MM.1S (cell line): ENCODE measurements at places on chromosomes 6 and 20.

GRCh38 chr6:47563162-47563561, 85.6 kb downstream of the CD2AP start:
- DNase-seq = no peak

- DNase-seq = peak; percentile 27
These were observed 504 bp downstream of the B4GALT5 start for GRCh38 chr20:49712996-49713752.

DNA sequence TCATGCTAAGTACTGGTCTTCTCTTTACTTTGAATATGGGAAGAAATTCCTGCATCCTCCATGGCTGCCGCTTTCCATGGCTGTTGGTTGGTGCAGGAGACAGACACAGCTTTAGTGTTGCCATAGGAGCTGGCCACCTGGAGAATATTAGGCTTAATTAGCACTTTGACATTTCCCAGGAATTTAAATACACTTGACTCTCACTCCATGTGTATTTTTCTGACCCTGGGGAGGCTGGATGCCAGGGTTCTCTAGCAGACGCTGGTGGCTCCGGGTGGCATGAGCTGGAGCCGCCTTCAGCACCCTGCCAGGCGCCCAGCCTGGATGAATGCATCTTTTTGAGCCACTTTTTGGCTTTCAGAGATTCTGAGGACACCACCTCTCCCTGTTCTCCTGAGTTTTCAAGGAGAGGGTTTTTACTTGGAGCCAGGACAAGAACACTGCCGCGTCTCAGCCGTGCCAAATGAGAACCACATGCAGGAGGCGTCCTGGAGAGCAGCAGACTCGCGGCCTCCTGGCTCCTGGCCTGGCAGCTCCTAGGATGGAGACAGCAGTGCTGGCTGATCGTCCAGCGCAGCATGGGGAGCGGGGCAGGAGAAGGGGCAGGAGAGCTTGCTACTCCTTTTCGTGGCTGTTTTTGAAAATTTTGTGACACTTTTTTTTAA, 258.8 kb downstream of the SMOC2 start:
- DNase-seq = no peak

- DNase-seq = no peak
These were observed 1.1 kb upstream of the AFDN start for GRCh38 chr6:167825332-167826229.

- no peak for DNase-seq
These were observed 181.8 kb upstream of the RALGAPA2 start for GRCh38 chr20:20894280-20894679.

DNA sequence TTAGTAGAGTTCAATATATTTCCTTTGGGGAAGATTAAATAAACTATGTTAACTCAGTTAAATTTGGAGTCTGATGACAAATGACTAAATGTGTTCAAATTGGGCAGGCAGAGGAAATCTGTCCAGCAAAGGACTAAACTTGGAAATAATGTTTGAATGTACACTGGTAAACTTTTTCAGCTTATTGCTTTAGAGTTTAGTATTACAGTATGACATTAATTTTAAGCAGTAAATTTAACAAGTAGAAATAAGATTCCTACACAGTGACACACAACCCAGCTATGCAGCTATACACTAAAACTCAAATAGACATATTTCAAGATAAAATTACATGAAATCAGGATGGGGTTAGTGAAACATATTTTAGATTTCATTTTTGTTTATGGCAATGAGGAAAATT, 42.6 kb upstream of the HDGFL1 start:
- no peak for DNase-seq

- DNase-seq = no peak
These were observed 45.5 kb upstream of the NRN1 start for GRCh38 chr6:6052216-6052615.

DNA sequence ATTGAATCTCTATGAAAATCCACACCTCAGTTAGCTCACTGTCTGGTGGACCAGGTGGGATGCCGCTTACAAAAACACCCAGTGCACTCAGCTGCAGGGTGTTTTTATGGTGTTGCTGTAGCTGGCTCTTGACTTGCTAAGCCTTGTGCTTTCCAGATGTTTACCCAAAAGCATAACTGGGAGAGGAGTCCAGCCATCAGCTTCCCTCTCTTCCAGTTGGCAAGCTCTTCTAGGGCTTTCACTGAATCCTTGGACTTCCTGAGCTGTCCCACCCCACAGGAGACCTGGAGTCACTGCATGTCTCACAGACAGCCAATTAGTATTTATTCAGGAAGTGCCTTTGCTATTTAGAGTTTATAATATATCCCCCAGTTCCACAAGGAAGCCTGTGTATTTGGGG, 210.9 kb downstream of the FNDC1 start:
- no peak for DNase-seq

- no peak for DNase-seq
These were observed 2.4 kb downstream of the CTCFL start for GRCh38 chr20:57522380-57523140.

DNA sequence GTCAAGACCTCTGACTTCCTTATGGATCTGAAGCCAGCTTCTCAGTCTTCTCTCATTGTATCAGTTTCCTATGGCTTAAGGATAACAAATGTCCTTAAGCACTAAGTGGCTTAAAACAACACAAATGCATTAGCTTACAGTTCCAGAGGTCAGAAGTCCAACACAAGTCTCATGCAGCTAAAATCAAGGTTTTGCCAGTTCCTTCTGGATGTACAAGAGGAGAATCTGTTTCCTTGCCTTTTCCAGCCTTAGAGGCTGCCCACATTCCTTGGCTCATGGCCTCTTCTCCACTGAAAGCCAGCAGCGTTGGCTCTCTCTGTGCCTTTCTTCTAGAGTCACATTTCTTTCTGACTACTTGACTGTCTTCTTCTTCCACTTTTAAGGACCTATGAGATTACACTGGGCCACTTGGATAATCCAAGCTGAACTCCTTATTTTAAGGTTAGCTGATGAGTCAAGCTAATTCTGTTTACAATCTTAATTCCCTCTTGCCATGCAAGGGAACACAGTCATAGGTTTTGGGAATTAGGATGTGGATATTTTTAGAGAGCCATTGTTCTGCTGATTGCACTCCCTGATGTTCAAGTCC, 179.0 kb downstream of the BCAS1 start:
- DNase-seq = no peak
